ENCODE measurements at places on chromosomes 12 and 14.

DNA sequence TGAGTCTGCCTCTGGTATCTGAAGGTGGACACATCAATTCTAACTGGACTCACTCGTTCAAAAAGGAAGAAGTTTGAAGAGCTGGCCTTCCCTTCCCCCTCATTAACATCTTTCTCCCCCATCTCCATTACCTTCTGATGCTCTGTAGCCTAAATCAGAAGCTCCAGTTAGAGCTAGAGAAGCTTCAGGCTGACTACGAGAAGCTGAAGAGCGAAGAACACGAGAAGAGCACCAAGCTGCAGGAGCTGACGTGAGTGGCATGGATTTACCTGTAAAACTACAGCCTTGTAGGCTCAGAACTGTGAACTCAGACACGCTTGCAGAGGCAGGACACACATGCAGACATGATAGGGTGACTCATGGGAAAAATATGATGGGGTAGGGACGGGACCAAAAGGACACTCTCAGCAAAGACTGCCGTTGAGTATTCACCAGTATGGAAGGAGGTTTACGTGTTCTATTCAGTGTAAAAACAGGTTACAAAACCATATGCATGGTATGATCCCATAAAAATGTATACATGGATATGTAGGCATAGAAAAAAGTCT, 14.3 kb upstream of the PIP4K2C start:
- DNase-seq: no peak

DNA sequence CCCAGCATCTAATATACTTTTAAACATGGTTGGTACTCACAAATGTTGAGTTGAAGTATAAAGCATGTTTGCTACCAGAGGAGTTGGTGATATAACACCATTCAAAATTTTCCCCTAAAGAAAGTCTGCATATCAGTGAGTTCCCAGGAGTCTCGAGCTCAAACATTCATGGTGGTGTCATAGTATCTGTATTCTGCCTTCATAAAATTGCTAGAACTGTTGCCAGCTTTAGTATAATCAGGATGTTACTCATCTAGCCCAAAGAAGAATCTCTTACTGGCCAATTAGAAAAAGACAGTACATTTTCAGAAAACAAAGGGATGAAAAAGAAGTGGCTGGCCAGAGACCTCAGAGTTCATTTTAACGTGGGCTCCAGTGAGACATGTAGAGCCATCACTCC, 374.7 kb downstream of the KCNH5 start:
- DNase-seq: no peak

GRCh38 chr14:55834390-55834789, 254.4 kb downstream of the KTN1 start:
- DNase-seq: no peak

DNA sequence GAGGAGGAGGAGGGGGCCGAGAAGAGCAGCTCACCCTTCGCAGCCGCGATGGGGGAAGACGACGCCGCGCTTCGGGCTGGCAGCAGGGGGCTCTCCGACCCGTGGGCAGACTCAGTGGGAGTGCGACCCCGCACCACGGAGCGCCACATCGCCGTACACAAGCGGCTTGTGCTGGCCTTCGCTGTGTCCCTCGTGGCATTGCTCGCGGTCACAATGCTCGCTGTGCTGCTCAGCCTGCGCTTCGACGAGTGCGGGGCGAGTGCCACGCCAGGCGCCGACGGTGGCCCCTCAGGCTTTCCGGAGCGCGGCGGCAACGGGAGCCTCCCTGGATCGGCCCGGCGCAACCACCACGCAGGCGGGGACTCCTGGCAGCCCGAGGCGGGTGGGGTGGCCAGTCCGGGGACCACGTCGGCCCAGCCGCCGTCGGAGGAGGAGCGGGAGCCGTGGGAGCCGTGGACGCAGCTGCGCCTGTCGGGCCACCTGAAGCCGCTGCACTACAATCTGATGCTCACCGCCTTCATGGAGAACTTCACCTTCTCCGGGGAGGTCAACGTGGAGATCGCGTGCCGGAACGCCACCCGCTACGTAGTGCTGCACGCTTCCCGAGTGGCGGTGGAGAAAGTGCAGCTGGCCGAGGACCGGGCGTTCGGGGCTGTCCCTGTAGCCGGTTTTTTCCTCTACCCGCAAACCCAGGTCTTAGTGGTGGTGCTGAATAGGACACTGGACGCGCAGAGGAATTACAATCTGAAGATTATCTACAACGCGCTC, 745 bp downstream of the TRHDE start:
- no peak for DNase-seq

DNA sequence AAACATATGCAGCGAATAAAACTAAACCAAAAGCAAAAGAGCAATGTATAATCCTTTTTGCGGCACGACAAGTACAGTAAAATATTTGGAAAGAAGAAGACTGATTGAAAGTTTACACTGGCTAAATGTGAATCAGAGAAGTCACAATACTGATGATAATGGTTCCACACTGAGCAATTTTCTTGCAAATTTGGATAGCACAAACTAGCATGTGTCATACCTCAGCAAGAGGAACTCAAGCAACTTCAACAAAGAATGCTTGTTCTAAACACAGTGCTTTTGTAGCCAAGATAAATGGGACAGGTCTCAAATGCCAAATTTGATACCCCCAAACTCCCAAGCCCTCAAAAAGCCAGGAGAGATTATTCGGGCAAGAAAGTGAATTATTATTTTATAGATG, 839.1 kb downstream of the GALC start:
- no peak for DNase-seq
